ENCODE measurements at places on chromosomes 11 and 22.

- DNase-seq: no peak
Measured at GRCh38 chr22:44825310-44826150, 73.2 kb downstream of the ARHGAP8 start.

GRCh38 chr11:70755410-70756158 is 357.3 kb downstream of the CTTN start:
- peak; percentile 62 for DNase-seq

DNA sequence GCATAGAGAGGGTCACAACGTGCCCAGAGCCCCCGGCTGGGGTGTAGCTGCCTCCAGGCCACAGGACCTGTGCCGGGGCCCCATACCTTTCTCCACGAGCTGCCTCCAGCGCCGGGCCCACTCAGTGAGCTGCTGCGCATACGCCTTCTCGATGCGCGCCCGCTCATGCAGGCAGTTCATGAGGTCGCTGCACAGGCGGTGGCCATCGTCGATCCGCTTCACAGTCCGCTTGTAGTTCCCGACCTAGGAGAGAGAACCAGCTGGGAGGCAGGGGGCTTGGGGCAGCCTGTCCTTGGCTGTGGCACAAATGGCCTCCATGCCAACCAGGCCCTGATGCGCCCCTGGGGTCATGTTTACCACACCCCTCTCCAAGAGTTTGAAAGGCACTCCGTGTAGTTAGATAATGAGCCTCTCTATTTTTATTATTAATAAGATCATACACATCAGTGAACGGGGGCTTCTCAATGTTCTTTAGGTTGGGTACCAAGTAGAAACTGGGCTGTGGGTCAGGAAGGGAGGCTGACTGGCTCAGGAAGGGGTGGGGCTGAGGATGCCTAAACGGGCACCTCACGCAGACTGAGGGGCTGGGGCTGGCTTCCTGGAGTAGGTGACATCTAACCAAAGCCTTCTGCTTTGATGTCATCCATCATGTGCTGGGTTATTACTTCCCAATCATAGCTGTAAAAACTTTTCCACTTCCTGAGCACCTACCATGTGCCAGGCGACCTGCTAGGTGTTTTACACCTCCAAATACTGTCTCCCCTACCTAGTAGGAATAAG is 36.5 kb upstream of the ARFGAP3 start:
- no peak for DNase-seq

DNA sequence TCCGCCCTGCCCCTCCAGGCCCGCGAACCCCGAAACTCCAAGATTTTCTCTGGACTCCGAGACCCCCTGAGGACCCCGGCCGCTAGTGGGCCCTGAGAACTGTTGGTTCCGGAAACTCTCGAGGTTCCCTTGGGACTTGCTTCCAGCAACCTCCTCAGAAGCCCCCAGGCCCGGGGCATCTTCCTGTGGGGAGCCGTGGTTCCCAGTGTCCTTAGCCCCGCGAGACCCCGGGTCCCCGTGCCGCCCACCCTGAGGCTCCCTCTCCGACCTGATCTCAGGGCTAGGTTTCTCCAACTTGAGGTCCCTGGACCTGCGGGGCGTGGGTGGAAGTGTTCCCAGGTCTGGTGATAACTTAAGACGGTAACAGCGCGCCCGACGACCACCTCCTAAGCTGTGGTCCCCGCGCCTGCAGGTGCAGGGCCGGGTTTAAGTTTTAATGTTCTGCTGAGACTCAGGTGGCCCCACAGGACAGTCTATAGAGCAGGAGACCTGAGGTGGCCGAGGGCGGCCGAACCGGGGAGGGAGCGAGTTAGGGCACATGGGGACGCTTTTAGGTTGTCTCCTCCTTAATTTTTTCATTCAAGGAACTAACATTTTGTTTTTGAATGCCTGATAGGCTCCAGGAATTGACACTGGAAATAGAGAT is 720 bp downstream of the FAM118A start:
- peak; percentile 13 for DNase-seq

GRCh38 chr22:37179126-37179470 is 8.9 kb downstream of the C1QTNF6 start:
- DNase-seq: no peak

- DNase-seq: no peak
Measured at GRCh38 chr22:34798605-34799004, 267.4 kb upstream of the ISX start.

GRCh38 chr11:102431404-102431803 is 21.2 kb downstream of the TMEM123 start:
- DNase-seq: no peak

- DNase-seq: no peak
Measured at GRCh38 chr22:22397292-22397870, 111.2 kb downstream of the ZNF280B start.

GRCh38 chr22:37331856-37332536 is 49.7 kb downstream of the CYTH4 start:
- DNase-seq: no peak

GRCh38 chr22:18970948-18971315 is 34.8 kb upstream of the PRODH start:
- DNase-seq: no peak

DNA sequence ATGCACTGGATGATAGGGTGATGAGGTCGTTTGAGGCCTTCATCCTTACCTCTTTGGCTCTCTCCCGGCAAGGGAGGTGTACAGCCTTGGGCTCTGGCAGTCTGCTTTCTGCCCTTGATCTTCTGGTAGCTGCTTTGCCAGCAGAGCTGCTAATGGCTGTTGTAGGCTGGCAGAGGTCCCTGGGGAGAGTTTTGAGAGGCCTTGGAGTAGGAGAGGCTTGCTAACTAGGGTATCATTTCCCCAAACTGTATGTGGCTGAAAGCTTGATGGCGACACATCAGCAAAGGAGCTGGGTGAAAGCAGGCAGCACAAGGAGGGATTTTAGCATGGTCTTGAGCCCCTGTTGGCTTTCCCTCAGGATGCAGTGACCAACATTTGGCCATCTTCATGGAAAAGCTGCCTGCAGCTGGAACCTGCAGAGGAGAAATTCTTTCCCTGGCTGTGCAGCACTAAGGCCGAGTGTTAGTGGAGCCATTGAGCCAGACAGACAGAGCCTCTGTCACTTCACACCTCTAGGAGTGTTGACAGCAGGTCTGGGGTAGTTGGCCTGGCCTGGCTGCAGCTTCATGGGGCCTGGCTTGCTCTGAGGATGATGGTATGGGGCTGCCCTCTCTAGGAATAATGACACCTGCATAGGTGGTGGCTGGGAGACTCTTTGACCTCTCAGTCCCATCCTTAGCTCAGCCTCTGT is 3.5 kb upstream of the AMPD3 start:
- peak; percentile 12 for DNase-seq

GRCh38 chr22:36776722-36777121 is 803 bp upstream of the IFT27 start:
- DNase-seq: peak; percentile 13
